ENCODE measurements at places on chromosomes 16 and 17. TPM values are rescaled to one million over a fixed set of nuclear protein-coding genes. Genes with fewer than 3 reads are reported as not detected.

MYH2 gene
- under 0.01 TPM for total RNA-seq

LAT gene
- total RNA-seq, result 0.49 TPM

FLOT2 gene
- total RNA-seq, result 27.0 TPM

PRDM7 gene
- not detected for total RNA-seq

NGFR gene
- total RNA-seq, result 3.0 TPM

MYLK3 gene
- 0.98 TPM for total RNA-seq

Measured in temporal lobe (tissue), 4 donors.